ENCODE measurements at places on chromosomes 11 and 22.

DNA sequence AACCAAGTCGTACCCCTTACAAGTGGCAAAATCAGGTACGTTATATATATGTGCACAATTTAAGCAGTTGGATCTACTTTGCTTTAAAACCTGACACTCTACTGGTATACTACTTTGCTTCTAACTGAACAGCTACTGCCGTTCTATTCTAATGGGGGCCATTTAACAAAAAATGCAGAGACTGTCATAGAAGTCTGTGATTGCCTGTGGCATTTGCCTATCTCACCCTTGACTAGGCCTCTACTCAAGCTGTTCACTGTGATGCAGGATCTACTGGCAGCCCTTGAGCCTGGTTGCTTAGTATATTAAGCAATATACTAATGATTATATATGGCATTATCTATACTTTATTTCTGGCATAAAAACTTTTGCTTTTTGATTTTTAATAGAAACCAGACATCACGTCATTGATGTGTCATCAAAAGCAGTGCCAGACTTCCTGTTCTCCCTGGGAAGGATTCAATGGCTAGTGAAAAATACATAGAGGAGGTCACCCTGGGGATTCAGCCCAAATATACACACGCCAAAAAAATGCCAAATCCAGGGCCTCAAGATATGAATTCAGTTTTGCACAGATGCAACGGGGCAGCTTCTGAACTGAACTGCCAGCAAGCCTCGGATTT, 40.0 kb upstream of the FIBIN start:
- DNase-seq = no peak

GRCh38 chr11:130050257-130050656, 19.4 kb upstream of the APLP2 start:
- peak; percentile 60 for DNase-seq

GRCh38 chr11:130433357-130433756, 4.9 kb upstream of the ADAMTS8 start:
- DNase-seq = no peak

GRCh38 chr11:63770763-63771162, 2.2 kb upstream of the ZFTA start:
- DNase-seq = no peak

GRCh38 chr22:46147471-46148267, 2.7 kb upstream of the PPARA start:
- DNase-seq = peak; percentile 53

DNA sequence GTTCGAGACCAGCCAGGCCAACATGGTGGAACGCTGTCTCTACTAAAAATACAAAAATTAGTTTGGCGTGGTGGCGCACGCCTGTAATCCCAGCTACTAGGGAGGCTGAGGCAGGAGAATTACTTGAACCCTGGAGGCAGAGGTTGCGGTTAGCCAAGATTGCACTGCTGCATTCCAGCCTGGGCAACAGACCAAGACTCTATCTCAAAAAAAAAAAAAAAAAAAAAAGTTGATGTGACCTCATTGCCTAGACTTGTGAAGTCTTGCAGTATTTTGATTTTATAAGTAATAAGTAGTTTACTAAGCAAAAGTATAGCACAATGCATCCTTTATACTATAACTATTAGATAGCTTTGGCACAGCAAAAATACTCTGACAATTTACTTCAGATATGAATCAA, 9.9 kb upstream of the CUL5 start:
- no peak for DNase-seq

GRCh38 chr11:67996622-67997474, 7.0 kb downstream of the UNC93B1 start:
- peak; percentile 98 for DNase-seq

All from H7 (cell line).